Neural crest cell (in vitro differentiated cells): ENCODE measurements at places on chromosomes 12 and 14.

GRCh38 chr14:58645641-58646040 is 7.9 kb downstream of the DACT1 start:
- DNase-seq = no peak
- H3K4me3 ChIP-seq = no peak overlapping the region
- H3K4me1 ChIP-seq = peaks cover 9% of the 10 kb centered on the region
- H3K27me3 ChIP-seq = no peaks in the 10 kb centered on the region
- peaks cover 9% of the 10 kb centered on the region for H3K36me3 ChIP-seq

- DNase-seq = no peak
- H3K4me3 ChIP-seq = no peak overlapping the region
- H3K27ac ChIP-seq = no peak overlapping the region
- no peaks in the 10 kb centered on the region for H3K27me3 ChIP-seq
- H3K36me3 ChIP-seq = no peaks in the 10 kb centered on the region
Measured at GRCh38 chr12:4566474-4566873, 4.5 kb downstream of the DYRK4 start.

- H3K36me3 ChIP-seq = peaks cover 7% of the 10 kb centered on the region
- H3K4me3 ChIP-seq = no peak overlapping the region
- no peaks in the 10 kb centered on the region for H3K27me3 ChIP-seq
- no peaks in the 10 kb centered on the region for H3K4me1 ChIP-seq
- DNase-seq = no peak
Measured at GRCh38 chr12:123337070-123337469, 27.6 kb downstream of the SBNO1 start.

- no peaks in the 10 kb centered on the region for H3K27me3 ChIP-seq
- H3K4me3 ChIP-seq = no peak overlapping the region
- H3K36me3 ChIP-seq = peaks cover 9% of the 10 kb centered on the region
Measured at GRCh38 chr12:57063991-57064685, 14.2 kb upstream of the MYO1A start.

DNA sequence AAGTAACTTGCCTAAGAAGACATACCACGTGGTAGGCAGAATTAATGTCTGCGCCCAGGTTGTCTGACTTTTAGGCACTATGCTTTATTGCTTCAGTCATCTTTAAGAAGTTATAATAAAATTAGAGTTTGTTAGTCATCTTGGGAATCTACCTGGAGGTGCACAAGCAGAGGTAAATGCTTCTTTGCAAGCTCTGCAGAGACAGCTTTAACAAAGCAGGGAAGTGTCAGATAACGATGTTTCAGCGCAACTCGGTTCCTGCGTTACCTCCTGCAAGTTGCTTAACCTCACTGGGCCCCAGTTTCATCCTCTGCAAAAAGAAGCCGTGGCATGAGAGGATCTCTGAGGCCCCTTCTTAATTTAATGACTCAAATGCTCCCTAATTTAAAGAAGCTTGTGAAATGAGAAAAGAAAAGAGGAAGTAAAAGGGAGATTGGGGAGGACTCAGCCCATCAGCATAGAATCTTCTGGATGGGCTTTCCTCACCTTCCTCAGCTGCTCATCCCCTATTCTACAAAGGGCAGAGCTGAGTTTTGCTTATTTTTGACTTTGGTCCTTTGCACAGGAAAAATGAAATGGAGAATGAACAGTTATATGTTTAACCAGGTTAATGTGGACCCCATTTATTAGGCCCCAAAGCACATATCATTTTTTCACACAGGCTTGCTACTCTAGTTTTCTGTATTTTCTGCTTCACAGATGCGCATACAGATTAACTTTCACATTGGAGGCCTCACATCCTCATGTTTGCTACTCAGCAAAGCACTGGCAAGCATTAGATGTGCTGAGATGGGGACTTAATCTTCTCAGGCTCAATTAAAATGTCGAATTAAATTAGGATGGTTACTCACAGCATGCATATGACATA is 5.1 kb downstream of the ARHGDIB start:
- no peaks in the 10 kb centered on the region for H3K27me3 ChIP-seq
- no peak overlapping the region for H3K4me3 ChIP-seq
- H3K27ac ChIP-seq = no peak overlapping the region
- H3K4me1 ChIP-seq = peaks cover 3% of the 10 kb centered on the region
- DNase-seq = no peak

- peaks cover 24% of the 10 kb centered on the region for H3K4me1 ChIP-seq
- no peaks in the 10 kb centered on the region for H3K27me3 ChIP-seq
- DNase-seq = no peak
- H3K27ac ChIP-seq = no peak overlapping the region
- no peak overlapping the region for H3K4me3 ChIP-seq
Measured at GRCh38 chr12:92762773-92763172, 60.0 kb downstream of the PLEKHG7 start.

GRCh38 chr14:67554341-67554740 is 21.3 kb downstream of the PLEKHH1 start:
- peaks cover 2% of the 10 kb centered on the region for H3K4me1 ChIP-seq
- H3K27ac ChIP-seq = no peak overlapping the region
- DNase-seq = no peak
- H3K4me3 ChIP-seq = no peak overlapping the region
- peaks cover 7% of the 10 kb centered on the region for H3K36me3 ChIP-seq

- no peak for DNase-seq
- no peaks in the 10 kb centered on the region for H3K27me3 ChIP-seq
- peaks cover 7% of the 10 kb centered on the region for H3K4me1 ChIP-seq
- no peak overlapping the region for H3K27ac ChIP-seq
- H3K36me3 ChIP-seq = peaks cover 12% of the 10 kb centered on the region
Measured at GRCh38 chr14:81971911-81972310, 438.3 kb upstream of the SEL1L start.
